GM04504 (cell line): ENCODE measurements at places on chromosomes 2 and 18.

GRCh38 chr2:36362291-36362690, 6.7 kb downstream of the CRIM1 start:
- no peak for DNase-seq

GRCh38 chr2:109676346-109676902, 62.3 kb downstream of the SOWAHC start:
- no peak for DNase-seq

DNA sequence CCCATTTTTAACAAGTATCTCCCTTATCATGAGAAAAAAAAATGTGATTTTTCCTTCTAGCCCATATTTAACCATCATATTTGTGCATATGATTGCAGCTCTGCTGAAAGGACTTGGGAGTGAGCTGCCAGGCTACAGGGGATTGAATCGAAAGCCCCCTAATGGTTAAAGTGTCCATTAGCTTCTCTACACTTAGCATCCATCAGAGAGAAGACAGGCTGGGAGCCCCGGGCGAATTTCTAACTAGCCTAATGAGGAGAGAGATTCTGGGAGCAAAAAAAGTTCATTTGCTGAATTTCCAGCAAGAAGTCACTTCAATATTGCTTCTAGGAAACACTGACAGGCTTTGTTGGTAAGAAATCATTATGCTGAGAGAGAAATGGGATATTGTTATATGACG, 848.8 kb downstream of the TDRD15 start:
- no peak for DNase-seq

DNA sequence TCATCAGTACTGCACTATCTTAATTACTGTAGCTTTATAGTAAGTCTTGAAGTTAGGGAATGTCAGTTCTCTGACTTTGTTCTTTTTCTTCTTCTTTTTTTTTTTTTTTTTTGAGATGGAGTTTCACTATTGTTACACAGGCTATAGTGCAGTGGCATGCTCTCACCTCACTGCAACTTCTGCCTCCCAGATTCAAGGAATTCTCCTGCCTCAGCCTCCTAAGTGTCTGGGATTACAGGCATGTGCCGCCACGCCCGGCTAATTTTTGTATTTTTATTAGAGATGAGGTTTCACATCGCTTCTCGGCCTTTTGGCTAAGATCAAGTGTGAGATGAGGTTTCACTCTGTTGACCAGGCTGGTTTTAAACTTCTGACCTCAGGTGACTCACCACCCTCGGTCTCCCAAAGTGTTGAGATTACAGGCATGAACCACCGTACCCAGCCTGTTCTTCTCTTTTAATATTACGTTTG, 41.9 kb upstream of the TANC1 start:
- DNase-seq: peak; percentile 25
